ENCODE measurements at places on chromosomes 6 and 20.
A peak's percentile ranks its signal among the peaks of the same experiment; 100 is the strongest.

DNA sequence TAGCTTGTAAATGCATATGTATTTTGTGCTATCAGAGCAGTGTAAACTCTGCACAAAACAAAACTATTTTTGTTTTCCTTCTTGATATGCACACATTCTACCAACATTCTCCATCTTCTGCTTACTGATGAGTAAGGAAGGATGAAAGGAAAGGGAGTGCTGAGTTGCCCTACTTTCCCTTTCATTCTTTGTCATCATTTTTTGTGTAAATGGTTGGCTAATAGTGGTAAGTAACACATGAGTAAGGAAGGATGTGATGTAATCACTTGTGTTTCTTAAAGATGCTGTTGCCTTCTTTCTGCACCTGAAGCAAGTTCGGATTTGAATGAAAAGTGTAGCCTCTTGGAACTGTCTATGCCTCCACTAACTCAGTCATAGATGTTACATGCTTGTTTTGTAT, 4.6 kb upstream of the REV3L start:
- no peak for DNase-seq

GRCh38 chr6:169074526-169074925, 179.1 kb downstream of the THBS2 start:
- DNase-seq = no peak

DNA sequence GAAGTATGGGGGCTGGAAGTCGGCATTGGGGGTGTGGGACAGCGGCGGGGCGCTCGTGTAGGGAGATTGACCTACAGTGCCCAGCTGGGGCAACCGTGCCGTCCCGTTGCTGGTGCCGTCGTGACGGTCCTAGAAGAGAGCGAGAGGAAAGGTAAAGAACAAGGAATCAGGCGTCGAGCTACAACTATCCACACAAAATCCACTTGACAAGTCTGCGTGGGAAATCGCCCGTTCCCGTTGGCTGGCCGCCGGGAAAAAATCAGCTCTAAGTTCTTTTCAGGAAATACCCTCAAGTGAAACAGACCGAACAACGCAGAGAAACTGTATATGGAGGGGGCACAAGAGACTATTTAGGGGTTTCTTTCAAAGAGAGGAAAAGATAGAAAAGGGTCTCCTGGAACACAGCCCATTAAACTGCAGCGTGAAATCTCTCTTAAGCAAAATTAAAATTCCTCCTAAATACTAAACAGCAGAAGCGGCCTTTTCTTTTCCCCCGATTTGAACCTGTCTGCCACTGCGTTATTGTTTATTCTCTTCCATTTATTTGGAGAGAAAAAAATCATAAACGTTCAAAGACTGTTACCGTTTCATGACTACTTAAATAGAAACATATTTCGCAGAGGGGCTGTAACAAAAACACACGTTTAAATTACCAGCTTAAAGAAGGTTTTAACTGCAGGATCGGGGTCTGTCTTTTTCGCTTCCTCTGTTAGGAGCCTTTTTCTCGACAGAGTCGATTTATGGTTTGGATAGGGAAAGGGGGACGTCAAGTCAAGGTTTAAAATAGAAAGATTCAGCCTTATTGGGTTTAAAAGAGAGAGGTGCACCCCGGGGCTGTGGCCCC, 4.4 kb downstream of the TFAP2A start:
- no peak for DNase-seq

DNA sequence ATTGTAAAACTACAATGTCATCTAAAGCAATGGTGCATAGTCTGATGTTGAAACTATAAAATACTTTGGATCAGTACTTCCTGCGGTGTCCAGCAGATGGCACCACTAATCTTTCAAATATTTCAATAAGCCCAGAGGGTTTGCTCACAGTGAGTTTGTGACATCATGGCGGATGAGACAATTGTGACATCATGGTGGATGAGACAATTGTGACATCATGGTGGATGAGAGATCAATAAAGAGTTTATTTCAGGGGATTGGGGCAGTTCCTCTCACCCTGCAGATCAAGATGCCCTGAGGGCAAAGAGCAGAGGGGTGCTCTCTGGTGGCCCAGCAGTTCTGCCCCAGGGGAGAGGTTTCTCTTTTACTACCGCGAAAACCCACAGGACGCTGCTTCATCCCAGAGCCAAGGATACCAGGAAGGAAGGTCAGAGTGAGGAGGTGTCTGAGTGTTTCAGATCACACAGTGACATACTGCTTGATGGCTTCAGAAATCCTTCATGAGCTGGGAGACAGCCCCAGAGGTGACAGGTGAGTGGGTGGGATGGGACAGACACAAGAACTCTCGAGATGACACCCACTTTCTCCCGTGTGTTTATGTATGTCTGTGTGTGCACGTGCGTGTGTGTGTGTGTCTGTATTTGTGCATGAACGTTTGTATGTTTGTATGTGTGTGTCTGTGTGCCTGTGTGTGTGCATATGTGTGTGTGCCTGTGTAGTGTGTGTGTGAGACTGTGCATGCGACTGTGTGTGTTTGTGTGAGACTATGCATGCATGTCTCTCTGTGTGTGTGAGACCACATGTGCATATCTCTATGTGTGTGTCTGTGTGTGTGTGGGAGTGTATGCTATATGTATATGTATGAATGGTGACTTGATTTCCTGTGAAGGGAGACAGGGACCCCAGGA, 7.3 kb upstream of the ULBP2 start:
- peak; percentile 24 for DNase-seq

DNA sequence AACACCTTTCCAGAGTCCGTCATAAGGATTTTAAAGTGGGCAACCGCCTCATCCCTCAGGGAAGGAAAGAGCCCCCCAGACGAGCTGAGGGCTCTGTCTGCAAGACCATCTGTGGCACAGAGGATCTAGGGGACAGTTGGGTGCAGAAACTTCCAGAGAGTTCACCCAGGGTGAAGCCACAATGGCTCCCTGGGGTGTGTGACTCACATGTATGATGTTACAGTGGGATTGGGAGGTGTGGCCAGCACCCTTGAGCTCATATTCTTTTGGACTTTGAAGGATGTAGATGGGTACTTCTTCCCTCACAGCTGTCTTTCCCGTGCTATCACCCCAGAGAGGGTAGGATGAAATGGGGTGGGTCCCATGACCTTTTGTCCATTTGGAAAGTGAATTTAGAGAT, 95.5 kb downstream of the NCR2 start:
- DNase-seq = no peak

DNA sequence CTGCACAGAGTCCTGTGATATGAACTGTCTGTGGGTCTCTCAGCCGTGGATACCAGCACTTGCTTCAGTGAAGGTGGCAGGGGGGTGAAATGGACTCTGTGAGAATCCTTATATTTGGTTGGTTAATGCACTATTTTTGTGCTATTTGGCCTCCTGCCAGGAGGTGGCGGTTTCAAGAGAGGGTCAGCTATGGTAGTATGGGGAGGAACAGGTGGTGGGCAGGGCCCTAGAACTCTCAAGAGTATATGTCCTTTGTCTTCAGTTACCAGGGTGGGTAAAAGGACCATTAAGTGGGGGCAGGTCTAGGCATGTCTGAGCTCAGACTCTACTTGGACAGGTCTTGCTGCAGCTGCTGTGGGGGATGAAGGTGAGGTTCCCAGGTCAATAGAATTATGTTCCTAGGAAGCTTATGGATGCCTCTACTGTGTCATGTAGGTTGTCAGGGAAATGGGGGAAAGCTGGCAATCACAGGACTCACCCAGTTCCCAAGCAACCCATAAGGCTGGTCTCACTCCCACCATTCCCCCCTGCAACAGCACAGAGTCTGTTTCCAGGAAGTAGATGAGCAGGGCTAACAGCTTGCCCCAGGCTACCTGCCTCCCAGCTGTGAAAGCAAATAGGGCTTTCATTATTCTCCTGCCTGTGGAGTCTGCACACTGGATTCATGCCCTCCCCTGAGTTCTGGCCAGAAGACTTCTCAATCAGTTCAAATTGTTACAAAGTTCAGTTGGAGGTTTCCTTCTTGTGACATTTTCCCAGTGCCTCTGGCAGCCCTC, 56.8 kb upstream of the PHIP start:
- no peak for DNase-seq

DNA sequence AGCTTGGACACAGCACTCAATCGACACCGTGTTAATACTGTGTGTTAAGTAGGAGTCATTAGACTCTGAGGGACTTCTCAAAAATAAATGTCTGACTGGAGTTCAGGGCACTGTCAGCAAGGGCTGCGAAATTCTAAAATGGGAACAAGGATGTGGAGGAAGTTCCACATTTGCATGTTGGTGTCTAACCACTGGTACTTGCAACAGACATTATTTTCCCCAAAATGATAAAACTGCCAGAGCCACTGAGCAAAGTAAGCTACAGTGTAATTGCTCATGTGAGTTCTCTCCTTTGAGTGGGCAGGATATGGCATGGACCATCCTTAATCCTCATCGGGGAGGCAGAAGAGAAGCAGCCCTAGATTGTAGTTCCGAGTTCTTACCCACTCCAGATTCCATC, 215.9 kb downstream of the SLC24A3 start:
- no peak for DNase-seq

DNA sequence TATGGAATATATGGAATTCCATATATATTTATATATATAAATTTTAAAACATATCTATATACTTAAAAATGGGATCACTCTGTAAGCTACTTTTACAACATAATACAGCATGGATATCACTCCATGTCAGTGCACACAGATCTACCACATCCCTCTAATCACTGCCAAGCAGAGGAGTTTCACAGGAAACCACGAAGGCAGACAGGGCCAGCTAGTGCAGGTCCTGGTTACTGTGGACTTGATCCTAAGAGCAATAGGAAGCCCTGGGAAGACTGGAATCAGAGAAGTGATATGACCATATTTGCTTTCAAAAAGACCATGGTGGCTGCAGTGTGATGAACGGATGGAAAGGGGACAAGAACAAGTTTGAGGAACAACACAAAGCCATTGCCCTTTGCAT, 40.0 kb upstream of the NRN1 start:
- no peak for DNase-seq

GRCh38 chr6:36830577-36830976, 8.7 kb downstream of the CPNE5 start:
- DNase-seq = no peak

GRCh38 chr6:24524805-24525204, 30.0 kb downstream of the ALDH5A1 start:
- no peak for DNase-seq

DNA sequence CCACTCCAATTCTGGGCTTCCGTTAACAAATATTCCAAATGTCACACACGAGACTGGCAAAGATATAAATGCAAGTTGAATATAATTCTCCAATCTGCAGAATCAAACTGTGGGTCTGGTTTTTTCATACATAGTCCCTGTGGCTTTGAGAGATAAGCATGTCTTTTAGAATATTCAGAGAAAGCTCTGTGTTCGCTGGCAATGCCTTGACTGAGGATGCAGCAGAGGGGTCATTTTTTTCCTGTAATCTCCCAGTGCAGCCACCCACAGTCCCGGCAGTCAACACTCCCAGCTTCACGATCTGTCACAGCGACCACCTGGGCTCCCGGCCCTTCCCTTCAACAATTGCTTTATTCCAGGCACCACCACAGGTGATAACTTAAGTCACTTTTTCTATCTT, 30.5 kb downstream of the MUC22 start:
- no peak for DNase-seq

DNA sequence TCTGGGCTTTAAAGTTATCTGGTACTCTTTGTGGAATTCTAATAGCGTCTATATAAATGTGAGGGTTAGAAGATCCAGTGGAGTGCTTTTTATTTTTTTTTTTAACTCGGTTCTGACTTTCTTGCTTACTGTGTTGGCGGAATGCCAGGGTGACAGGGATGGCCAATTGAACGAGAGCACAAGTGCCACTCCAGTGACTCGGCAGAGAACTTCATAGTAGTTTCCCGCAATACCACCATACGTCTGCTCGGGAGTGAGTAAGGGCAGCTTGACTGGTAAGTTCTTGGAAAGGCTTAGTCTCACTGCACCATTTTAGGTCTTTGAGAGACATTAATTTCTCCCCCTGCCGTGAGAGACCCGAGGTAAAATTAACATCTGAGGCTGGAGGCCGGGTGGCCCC, 49.4 kb upstream of the TULP1 start:
- no peak for DNase-seq

GRCh38 chr6:52667572-52667971, 3.3 kb upstream of the TMEM14A start:
- DNase-seq = no peak

DNA sequence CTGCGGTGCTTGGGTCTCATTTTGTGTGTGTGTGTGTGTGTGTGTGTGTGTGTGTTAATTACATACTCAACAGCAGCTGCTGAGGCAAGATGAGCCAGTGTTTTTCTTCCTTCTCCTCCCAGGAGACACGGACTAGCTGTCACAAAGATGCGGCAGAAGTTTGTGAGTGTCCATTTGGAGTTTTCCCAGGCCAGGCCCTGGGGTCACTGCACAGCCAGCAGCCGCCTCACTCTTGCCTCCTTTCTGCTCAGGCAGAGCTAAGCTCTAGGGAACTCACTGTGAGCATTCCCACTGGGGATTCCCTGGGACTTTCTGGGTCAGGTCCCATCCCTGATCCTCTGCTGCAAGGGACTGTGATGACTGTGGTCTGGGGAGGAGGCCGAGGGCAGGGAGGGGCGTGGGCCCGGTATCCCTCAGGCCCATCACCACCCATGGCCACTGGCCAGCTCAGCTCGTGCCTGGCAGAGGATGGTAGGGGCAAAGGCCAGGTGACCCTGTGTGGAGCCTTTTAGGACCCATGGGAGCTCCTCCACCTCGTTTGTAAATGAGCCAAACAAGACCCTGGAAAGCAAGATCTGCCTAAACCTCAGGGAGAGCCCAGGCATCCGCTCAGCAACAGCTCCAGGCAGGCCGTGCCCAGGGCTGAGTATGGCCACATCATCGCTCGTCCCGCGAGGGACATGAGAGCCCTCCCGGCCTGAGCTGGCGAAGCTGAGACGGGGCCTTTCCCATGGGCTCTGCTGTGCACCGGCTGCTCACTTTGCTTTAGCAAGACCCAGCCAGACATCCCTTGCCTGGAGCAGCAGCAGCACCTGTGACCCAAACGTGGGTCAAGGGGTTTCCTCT, 102.0 kb downstream of the PSMB1 start:
- no peak for DNase-seq

GRCh38 chr20:18304618-18305017, 16.3 kb downstream of the ZNF133 start:
- DNase-seq = no peak

- DNase-seq = peak; percentile 6
Observed at GRCh38 chr6:146968041-146968760, 236.0 kb upstream of the STXBP5 start.

DNA sequence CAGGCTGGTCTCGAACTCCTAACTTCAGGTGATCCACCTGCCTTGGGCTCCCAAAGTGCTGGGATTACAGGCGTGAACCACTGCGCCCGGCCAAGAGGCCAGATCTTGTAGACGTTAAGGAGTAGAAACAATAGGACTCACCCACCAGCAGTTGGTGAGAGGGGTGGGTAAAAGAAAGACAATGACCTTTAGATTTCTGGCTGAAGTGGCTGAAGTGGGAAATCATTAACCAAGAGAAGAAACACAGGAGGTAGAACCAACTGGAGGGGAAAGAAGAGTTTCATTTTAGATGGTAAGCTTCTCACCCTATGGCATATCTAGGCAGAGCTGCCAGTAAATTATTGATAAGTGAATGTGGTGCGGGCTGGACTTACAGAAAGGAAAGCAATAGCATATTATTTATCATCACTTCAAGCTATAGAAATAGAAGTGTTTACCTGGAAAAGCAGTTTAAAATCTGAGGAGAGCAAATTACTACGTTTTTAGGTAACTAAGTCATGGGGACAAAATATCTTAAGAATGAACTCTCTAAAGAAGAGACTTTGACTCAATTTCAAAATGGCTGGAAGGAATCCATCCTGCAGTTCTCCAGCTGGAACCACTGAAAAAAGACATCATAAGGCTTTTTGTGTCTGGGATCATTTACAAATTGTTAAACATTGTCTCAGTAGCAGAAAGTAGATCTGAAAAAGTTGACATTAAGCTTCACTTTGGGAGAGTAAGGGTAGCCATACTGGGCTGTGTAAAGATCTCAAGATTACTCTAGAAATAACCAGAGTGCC, 109.6 kb downstream of the ALDH8A1 start:
- no peak for DNase-seq

All from forelimb muscle (tissue), 1 donor.